Left ventricle myocardium inferior (tissue), 1 donor: ENCODE measurements at places on chromosomes 1 and 21.

GRCh38 chr1:21614419-21615115, 54.6 kb downstream of the RAP1GAP start:
- no peak for DNase-seq

DNA sequence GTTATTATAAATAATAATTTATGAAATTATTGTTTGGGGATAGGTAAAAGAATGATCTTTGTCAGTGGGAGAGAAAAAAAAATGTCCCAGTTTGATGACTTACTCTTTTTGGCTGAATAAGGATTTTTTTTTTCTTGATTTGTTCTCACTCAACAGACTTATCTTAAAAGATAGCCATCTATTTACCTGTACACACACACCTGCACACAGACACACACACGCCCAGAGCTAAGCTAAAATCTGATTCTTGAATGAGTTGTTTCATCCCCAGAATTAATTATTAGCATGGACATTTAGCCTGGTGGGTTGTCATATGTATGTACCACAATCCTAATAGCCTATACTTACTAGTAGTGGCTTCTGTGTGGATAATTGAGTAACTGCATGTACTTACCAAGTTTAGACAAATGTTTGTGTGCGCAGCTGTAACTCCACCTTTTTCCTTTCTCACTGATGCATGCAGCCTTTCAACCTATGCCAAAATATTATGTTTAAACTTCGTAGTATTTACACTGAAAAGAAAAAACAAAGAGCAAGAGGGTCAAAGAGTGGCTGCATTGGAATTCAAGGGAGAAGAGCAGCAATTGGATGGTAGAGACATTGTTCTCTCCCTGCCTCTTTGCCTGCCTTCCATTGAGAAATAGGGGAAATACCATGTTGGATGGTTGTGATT, 174.3 kb downstream of the ADGRL2 start:
- DNase-seq: no peak

- no peak for DNase-seq
Observed at GRCh38 chr1:51669816-51670215, 52.9 kb downstream of the OSBPL9 start.

GRCh38 chr1:63621075-63621474, 27.9 kb downstream of the PGM1 start:
- peak; percentile 28 for DNase-seq

DNA sequence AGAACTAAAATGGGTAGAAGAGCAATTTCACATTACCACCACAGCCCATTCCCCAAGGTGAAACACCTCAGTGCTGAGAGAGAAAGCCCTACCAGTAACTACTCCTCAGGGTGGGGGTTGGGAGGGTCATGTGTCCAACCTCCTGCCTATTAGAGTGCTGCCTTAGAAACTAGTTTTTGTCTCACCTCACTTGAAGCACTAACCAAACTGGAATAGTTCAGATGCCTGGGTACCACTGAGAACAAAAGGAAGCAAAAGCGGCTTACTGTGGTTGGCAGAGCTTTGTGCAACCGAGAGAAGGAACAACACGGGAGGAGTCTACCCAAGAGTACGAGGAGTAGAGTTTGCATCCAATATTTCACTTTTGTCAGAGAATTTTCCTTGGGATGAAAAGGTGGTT, 1207.5 kb upstream of the ADGRL2 start:
- DNase-seq: no peak

DNA sequence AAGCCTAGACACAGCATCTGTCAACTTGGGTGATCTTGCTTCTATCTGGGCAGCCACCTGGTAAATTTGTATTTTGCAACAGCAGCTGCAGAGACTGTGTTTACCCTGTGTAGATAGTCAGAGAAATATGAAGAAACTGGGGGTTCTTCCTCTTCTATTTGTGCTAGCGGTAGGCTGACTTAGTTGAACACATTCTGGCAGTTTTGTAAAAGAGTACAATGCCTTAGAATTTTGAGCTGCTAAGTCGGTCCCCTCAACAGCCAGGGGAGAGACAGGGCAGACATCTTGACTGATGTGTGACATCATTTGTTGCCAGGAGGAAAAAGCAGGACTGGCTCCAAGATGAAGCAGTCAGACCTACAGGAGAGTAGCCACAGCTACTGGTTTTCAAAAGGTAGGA, 53.7 kb downstream of the KCNJ6 start:
- DNase-seq: no peak

DNA sequence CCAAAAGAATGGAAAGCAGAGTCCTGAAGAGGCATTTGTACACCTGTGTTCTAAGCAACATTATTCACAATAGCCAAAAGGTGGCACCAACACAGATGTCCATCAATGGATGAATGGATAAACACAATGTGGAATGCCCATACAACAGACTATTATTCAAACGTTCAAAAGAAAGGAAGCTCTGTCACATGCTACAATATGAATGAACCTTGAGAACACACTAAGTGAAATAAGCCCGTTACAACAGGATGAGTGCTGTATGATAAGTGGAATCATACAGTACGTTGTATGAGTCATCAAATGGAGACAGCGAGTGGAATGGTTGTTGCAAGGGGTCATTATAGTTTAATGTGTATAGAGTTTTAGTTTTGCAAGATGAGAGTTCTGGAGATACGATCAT, 80.1 kb downstream of the SH3BGR start:
- DNase-seq: no peak

DNA sequence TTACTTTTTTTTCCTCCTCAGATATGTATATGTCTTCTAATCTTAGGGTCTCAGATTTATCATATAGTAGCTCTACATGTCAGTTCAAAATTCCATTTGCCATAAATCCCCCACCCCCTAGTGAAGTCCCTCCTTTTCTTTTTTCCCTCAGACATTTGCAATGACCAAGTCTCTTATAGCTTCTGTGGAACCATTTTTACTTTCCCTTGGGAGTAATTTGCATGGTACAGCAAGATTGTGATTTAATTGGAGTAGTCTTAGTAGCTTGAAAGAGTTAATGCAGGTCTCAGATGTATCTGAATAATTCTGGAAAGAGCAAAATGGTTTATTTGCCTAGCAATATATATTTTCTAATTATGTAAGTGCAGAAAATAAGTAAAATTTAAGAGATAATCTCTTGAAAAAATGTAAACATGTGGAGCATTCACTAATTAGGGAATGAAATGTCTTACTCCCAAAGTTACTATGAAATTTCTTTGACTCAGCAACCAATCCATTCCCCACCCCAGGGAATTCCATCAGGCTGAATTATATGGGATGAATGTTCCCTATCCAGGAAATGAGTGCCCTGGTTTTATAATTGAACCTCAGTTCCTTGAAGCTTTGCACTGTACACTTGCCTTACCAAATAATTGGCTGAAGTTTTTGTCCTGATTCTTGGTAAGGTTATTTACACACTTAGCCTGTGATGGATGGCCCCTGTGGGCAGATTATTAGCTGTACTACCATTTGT, 267.0 kb downstream of the DNM3 start:
- DNase-seq: no peak

DNA sequence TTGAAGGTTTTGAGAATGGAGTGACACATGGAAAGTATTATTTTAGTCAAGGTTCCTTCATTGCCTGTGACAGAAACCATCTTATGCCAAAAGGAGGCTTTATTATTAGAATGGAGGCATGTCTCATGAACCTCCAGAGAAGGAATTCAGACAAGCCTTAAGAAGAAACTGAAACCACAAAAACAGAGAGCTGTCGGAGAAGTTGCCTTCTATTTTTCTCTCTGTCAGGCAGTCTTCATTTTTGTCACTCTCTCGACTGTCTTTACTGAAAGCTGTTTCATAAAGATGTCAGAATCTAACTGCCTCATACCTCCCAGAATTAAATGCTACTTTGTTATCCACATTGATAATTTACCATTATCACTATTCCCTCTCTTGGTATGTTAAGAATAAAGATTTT, 434.7 kb upstream of the ADGRL4 start:
- DNase-seq: no peak

- DNase-seq: no peak
Observed at GRCh38 chr1:115911294-115911693, 65.0 kb upstream of the SLC22A15 start.

- no peak for DNase-seq
Observed at GRCh38 chr1:83694449-83694848, 304.5 kb downstream of the TTLL7 start.

DNA sequence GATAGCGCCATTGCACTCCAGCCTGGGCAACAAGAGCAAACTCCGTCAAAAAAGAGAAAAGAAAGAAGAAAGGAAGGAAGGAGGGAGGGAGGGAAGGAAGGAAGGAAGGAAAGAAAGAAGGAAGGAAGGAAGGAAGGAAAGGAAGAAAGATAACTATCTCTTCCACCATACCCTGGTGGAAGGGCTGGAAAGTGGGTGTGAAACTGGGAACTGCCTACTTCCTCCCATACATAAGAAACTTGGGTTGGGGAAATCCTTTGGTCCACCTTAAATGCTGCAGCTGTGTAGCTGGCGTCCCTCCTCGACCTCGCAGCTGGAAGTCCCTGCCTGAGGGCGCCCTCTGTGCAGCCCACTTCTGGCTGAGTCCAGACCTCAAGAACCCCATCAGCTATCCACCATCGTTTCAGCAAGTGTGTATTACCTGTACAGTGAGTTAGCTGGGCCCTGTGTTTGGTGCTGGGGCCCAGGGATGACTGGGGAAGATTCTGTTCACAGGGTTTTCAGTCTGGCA, 4.6 kb upstream of the FAM167B start:
- DNase-seq: peak; percentile 59

- no peak for DNase-seq
Observed at GRCh38 chr21:41465176-41465781, 39.2 kb downstream of the MX1 start.

DNA sequence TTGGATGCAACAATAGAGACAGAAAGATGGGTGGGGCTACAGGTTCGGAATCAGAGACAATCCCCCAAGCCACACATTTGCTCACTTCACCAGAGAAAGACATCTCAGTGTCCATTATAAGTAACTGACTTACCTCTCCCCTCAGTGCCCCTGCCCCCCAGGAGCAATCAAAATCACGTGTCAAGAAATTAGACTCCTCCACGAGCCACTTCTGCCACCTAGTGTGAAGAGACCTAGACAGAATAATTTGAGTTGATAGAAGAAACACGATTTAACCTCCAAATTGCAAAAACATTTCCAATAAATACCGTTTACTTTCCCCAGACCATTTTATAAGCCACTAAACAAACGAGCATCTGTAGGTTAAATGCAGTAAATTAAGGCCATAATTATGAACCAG, 123.2 kb downstream of the SLC30A10 start:
- DNase-seq: no peak

GRCh38 chr1:156624814-156625435, 5.7 kb downstream of the HAPLN2 start:
- no peak for DNase-seq

DNA sequence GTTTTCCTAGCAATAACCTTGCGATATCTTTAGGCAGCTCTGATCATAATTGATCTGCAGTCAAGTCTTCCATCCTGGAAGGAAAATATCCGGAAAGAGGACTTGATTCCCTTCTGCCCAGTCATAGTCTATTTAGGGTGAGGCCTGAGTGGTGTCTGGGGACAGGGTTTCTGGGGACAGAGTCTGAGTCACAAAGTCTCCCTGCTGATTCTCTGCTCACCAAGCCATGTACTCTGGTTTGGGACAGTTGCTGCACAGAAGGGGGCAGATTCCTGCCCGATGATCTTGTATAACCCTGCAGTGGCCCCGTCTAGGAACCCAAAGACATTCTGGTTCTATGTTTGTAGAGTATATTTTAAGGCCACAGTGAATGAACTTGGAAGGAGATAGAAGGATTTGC, 178.8 kb downstream of the KCNJ6 start:
- DNase-seq: no peak

DNA sequence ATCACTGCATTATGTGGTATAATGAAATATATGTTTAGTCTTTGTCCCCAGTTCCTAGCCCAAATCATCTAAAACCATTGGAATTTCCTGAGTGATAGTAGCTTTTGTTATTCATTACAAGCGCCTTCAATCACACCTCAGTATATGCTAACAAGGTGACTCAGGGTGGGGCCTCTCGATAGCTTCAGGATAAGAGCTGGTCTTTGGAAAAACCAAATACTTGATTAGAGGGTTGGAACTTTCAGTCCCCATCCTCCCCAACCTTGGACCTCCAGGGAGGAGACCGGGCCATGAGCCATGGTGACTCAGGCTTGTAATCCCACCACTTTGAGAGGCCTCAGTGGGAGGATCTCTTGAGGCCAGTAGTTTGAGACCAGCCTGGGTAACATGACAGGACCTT, 5.1 kb upstream of the BRDT start:
- no peak for DNase-seq

DNA sequence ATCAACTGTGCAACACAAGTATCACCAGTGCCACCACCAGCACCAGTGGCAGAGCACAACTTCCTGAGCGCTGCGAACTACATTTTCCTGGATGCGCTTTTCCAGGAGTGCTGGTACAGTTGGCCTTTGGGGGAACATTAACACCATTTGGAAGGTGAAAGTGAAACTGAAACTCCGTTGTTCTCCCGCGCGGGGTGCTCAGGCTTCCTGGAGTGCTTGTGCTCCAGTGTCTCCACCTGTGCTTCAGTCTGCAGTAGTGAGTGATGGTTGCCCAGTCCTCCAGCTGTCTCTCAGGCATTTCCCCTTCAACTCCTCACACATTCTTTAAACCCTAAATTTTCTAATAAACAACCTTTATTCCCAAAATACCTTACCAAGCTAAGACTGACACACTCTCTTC, 187.8 kb downstream of the LRRIQ3 start:
- no peak for DNase-seq

DNA sequence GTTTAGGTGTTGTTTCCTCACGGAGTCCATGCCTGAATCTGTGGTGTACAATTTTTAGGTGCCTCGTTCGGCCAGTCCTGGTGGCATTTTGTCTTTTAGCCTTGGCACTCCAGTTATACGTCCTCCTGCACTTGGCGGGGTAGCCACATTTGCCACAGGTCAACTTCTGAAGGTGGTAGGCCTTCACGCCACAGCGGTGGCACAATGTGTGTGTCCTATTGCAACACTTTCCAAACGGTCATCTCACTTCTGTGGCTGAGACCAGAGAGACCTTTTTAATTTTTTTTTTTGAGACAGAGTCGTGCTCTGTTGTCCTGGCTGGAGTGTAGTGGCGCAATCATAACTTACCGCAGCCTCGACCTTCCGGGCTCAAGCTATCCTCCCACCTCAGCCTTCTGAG, 49.1 kb downstream of the CAMTA1 start:
- DNase-seq: no peak

GRCh38 chr1:172646653-172647052, 12.2 kb upstream of the FASLG start:
- no peak for DNase-seq

DNA sequence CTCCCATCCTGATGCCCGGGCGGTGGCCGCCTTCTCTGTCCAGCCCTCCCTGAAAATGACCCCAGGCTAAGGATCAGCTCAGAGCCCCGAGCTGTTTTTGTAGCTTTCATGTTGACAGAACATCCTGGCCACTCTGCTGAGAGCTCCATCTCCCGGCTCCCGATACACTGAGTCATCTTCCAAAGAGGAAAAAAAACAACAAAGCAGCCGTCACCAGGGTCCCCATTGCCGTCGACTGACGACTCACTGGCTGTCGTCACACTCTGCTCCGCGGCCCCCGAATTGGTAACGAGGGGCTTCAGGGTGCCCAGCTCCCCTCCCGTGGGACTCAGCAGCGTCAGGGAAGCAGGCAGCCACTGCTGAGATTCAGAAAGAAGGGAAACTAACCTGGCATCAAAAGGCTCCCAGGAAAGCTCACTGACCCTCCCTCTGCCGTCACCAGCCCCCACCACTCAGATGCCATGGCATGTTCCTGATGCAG, 67.2 kb downstream of the CD46 start:
- no peak for DNase-seq

GRCh38 chr1:32316903-32317277, 19.1 kb downstream of the MARCKSL1 start:
- DNase-seq: no peak

GRCh38 chr1:17194615-17195528, 10.1 kb upstream of the PADI1 start:
- DNase-seq: no peak

GRCh38 chr1:55697997-55698535, 482.9 kb upstream of the USP24 start:
- DNase-seq: no peak
